Activated CD4-positive, alpha-beta T cell treated with anti-CD3 and anti-CD28 coated beads for 48 hours (primary cell): ENCODE measurements at places on chromosomes 13 and 19.
A peak's percentile ranks its signal among the peaks of the same experiment; 100 is the strongest.

DNA sequence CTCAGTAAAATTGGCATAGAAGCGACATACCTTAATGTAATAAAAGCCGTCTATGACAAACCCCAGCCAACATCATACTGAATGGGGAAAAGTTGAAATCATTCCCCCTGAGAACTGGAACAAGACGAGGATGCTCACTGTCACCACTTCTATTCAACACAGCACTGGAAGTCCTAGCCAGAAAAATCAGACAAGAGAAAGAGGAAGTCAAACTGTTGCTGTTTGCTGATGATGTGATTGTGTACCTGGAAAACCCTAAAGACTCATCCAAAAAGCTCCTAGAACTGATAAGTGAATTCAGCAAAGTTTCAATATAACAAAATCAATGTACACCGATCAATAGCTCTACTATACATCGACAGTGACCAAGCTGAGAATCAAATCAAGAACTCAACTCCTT lies 63.3 kb downstream of the TNFSF13B start:
- no peak for DNase-seq

GRCh38 chr13:24035411-24035810 lies 125.1 kb upstream of the SPATA13 start:
- DNase-seq: no peak

DNA sequence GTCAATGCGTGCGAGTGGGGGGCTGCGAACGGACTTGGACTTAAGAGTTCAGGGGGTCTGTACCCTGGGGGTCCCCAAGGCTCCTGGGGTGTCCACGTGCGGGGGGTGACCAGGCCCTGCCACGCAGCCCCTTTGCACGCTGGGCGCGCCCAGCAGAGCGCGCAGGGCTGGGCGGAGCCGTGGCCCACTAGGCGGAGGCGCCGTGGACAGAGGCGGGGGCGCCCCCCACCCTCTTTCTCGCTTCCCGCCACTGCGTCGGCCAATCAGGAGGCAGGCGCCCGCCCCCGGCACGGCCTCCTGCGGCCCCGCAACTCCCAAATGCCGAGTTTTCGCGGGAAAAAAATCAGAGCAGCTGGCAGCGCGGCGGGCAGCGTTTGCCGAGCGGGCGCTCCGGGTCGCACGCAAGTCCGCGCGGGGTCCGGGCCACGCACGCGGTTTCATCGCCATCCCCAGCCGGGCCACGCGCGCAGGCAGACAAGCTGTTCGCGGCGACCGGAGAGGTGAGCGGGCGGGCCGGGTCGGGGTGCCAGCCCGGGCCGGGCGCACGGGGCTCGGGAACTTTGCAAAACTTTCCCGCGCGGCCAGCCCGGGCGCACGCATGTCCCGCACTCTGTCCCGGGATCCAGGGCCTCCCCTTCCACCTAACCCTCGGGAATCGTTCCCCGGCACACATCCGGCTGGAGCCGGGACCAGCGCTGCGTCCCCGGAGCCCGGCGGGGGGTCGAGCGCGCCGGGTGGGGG lies at the start of gene UHRF1:
UHRF1 (plus strand) TSS at position 346 of the 741 bp plus-strand sequence. CDS start 1,385 bp downstream, outside the sequence.
- peak; percentile 89 for DNase-seq

DNA sequence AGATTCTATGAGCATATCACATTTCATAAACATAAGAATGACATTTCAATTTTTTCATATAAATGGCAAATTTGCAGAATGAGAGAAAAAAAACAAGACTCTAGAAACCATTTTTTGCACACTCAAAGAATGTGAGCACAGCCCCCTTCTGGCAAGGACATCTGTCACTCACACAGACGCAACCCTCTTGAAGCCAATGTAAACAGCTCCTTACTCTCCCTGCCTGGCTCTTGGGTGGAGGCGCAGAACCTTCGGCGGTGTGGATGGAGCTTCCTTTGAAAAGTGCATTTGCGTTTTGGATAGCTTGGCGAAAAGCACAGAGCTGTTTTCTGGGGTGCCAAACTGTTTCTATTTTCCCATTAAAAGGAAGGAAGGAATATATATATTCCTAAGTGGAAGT lies 367.6 kb upstream of the TSHZ3 start:
- no peak for DNase-seq

- no peak for DNase-seq
Observed at GRCh38 chr19:51742789-51743188, 8.9 kb downstream of the FPR1 start.

GRCh38 chr13:77985866-77986636 lies 67.4 kb upstream of the EDNRB start:
- no peak for DNase-seq

DNA sequence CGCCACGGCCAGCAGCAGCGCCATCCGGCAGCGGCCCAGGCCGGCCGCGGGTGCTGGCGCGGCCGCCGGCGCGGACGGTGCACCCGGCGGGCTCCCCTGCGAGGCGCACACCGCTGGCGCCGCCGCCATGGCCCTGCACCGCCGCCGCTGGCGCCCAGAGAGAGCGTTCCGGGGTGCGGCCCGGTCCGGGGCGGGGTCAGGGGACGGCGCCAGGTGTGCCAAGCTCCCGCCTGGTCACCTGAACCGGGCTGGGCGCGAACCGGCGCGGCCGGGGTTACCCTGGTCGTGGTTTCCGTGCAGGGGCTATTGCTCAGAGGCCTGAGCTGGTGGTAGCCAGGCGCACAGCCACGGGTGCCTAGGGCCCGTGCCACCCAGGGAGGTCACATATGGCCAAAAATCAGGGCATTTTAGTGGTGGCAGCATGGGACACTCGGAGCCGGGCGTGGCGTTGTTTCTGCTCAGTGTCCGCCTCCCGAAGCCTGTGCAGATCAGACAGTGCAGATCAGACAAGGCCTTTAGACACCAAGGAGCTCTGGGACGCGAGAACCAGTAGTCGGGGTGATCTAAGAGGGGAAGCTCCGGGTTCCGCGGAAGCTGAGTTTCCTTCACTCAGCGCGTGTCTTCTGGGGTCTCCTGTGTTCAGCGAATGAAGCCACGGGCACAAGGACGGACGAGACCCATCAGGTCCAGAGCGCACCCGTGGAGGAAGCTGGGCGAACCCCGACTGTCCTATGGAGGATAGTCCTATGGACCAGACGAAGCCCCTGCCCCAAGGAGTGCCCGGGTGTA lies at the start of gene TMEM238:
TMEM238 (minus strand) TSS at position 162 of the 789 bp plus-strand sequence; CDS start at position 129, 33 bp downstream.
- DNase-seq: peak; percentile 51

GRCh38 chr13:20141238-20142022 lies 19.4 kb downstream of the GJA3 start:
- DNase-seq: no peak

DNA sequence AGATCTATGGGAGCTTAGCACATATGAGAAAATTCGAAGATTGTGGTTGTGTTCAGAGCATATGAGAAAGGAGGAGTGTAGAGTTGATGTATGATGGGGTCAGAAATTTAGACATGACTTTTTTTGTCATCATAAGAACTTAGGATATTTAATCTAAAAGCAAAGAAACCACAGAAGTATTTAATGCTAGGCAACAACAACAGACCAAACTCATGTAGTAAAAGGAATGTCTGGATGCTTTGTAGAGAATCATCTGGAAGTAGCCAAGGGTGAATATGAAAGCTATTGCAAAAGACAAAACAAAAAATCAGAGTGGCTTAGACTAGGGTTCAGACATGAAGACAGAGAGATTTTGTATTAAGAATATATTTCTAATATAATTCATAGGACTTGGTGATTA lies 190.3 kb downstream of the SLITRK1 start:
- DNase-seq: no peak

GRCh38 chr13:112623051-112623711 lies 35.2 kb upstream of the TUBGCP3 start:
- no peak for DNase-seq

DNA sequence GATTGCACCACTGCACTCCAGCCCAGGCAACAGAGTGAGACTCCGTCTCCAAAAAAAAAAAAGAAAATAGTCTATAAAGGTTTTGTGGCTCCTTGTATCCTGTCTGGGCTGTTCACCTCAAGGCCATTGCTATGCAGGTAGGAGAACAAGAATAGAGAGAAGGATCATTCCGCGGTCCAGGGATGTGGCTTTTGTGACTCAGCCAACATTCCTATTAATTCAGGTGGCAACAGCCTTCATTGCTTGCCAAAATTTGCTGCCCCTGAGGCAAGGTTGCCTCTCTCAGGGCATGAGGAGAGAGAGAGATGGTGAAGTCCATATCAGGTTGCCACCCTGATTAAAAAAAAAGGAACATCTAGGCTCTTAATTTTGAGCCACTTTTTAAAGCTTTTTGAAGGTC lies 8.0 kb downstream of the ZNF551 start:
- DNase-seq: no peak

DNA sequence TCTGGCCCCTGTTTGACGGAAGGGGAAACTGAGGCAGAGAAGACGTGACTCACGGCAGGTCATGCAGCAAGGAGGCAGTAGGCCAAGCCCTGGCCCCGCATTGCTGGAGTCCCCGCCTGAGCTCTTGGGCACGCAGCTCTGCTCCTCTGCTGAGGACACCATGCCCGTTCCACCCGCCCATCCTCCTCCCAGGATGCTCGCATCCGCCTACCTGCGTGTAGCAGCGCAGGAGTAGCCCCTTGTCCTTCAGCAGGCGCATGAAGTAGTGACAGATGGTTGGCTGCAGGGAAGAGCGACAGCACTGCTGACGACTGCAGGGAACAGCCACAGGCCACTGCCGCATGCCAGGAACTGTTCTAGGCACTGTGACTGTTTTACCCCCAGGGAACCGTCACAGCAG lies 10.5 kb downstream of the SIRT2 start:
- DNase-seq: no peak

DNA sequence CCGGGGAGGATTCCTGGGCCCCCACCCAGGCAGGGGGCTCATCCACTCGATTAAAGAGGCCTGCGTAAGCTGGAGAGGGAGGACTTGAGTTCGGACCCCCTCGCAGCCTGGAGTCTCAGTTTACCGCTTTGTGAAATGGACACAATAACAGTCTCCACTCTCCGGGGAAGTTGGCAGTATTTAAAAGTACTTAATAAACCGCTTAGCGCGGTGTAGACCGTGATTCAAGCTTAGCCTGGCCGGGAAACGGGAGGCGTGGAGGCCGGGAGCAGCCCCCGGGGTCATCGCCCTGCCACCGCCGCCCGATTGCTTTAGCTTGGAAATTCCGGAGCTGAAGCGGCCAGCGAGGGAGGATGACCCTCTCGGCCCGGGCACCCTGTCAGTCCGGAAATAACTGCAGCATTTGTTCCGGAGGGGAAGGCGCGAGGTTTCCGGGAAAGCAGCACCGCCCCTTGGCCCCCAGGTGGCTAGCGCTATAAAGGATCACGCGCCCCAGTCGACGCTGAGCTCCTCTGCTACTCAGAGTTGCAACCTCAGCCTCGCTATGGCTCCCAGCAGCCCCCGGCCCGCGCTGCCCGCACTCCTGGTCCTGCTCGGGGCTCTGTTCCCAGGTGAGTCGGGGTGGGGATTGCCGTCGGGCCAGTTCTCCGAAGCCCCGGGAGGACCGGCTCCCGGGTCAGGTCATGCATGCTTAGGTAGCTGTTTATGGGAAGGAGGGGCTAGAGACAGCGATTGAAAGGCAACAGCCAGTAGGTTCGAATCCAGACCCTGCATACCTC lies at the start of gene ICAM1:
ICAM1 (plus strand) TSS at position 505 of the 779 bp plus-strand sequence; CDS start at position 545, 40 bp downstream.
- DNase-seq: peak; percentile 85

DNA sequence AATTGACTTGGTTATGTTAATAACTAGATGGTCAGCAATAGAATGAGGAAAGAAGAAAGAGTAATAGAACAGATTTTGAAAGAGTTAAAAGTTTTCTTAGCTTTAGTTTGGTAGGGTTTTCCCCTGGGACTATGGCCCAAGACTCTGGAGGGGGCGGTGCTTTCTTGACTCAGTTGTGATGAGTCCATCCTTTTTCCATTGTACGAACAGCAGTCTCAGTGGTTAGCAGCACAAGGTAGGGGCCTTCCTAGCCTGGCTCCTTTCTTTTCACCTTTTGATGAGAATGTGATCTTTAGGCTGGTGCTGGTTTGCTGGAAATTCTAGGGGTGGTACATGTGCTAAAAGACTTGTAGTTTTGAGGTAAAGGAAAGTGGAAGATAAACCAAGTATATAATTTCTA lies 38.8 kb downstream of the ZNF506 start:
- DNase-seq: peak; percentile 59

DNA sequence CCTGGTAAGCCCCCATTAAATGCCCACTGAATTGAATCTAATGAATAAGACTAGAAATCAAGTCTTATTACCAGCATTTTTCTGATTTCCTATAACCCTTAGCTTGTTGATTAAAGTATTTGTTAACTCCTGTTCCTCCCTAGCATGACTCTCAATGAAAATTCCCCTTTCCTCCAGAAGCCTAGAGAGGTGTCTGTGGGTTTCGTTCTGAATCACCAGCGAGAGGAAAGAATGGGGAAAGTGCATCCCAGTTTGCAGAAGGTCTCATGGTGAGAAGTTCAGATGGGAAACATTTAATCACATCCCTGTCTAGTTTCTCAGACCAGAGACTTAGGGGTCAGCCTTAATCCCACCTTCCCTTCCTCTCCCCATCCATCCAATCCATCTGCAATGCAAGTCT lies 26.9 kb downstream of the POU2F2 start:
- DNase-seq: no peak

GRCh38 chr13:62357887-62358645 lies 942.4 kb upstream of the PCDH20 start:
- no peak for DNase-seq

DNA sequence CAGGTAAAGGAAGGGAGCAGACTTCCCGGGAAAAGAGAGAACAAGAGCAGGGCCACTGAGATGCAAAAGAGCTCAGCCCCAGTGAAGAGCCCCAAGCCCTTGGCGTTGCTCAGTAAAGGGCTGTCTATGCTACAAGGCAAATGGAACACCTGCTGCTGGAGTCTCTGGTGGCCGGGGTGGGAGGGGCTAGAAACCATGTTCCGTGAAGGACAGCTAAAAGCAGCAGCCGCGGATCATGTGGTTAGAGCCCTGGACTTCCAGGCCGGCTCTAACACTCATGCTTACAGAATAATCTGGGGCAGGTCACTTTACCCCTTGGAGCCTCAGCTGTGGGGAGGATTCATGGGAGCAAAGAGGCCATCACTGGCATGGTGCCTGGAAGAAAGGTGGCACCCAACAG lies 17.8 kb downstream of the POU2F2 start:
- no peak for DNase-seq

- DNase-seq: no peak
Observed at GRCh38 chr19:28443361-28443760, 769.6 kb downstream of the UQCRFS1 start.

DNA sequence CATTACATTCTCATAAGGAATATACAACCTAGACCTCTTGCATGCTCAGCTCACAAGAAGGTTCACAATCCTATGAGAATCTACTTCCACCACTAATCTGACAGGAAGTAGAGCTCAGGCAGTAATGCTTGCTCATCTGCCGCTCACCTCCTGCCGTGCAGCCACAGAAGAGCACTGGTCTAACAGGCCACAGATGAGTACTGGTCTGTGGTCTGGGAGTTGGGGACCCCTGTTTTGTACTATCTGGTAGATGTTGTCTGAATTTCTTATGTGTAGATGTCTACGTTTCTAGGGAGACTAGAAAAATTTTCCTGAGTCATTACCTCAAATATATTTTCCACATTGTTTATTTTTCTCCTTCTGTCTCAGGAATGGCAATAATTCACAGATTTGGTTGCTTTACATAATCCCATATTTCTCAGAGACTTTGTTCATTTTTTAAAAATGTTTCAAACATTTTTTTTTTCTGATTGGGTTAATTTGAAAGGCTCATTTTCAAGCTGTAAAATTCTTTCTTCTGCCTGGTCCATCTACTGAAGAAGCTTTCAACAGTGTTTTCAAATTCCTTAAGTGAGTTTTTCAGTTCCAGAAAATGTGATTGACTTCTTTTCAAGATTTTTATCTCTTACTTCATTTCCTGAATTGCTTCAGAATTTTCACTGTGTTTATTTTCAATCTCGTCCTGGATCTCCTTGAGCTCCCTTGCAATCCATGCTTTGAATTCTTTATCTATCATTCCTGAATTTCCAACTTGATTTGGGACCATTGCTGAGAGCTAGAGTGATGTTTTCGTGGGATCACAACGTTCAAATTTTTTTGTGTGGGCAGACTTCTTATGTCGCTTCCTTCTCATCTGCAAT lies 1322.2 kb downstream of the PCDH9 start:
- no peak for DNase-seq
